T-helper 17 cell (primary cell): ENCODE measurements at places on chromosomes 16 and 17.

DNA sequence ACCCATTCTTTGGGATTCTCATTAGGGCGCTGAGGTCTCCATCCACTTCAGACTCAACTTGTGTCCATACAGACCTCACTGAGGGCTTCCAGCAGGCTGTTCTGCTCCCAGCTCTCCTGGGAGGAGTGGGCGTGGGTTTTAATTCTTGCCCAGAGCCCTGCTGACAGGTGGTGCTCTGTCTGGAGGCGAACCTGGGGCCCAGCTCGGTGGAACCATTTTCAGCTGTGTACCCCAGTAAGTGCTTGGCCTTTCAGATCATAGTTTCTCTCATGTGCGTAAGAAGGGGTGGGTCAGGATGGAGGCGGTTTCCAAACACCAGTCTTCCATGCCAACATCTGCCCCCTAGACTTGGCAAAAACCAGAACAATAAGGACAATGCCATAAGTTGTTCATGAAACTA is 21.4 kb upstream of the NKD1 start:
- DNase-seq: no peak

GRCh38 chr17:77456951-77457548 is 316.3 kb downstream of the SEC14L1 start:
- DNase-seq: no peak

- no peak for DNase-seq
Measured at GRCh38 chr17:4518901-4519300, 20.2 kb downstream of the SPNS2 start.

GRCh38 chr16:56889206-56889605 is 24.2 kb downstream of the SLC12A3 start:
- no peak for DNase-seq

GRCh38 chr16:10312784-10313724 is 72.8 kb upstream of the ATF7IP2 start:
- no peak for DNase-seq

DNA sequence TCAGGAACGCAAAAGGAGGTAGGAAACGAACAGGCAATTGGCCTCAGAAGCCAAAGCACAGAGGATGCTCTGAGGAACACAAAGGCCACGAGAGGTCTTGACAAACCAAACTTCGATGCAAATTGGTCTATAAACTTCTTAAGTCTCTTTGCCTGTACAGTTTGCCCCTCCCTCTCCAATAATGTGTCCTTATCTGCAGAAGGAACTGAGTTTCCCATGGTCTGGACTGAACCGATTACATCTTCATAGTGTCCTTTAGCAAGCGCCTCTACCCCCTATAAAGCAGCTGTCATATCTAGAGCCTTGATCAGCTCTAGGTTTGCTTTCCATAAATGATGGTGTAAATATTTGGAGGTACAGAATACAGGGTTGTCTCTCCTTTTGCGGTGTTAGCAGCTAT is 3.1 kb upstream of the CDRT4 start:
- DNase-seq: no peak

GRCh38 chr17:4604111-4604644 is 19.8 kb downstream of the SMTNL2 start:
- DNase-seq: no peak
